ENCODE measurements at places on chromosomes 16 and 17.
A peak's percentile ranks its signal among the peaks of the same experiment; 100 is the strongest.

DNA sequence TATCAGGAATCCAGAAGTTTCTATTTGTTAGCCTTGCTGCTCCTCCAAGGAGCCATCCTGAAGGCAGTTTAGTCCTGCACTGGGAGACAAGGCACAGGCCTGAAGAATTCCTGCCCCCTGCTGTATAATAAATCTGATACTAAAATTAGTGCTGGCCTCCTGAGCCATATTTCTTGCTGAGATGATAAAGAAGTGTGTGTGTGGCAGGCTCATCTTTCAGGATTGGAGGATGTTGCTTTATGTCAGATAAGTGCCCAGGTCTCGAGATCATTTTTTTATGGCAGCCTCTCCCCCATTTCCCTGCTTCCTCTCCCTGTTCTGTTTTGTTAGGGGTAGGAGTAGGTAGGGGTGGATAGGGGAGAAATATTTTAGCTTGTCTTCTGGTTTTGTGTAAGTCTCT is 26.0 kb downstream of the MSI2 start:
- no peak overlapping the region for H3K4me3 ChIP-seq
- peaks cover 54% of the 10 kb centered on the region for H3K4me1 ChIP-seq
- DNase-seq = peak; percentile 54
- H3K36me3 ChIP-seq = no peaks in the 10 kb centered on the region
- no peaks in the 10 kb centered on the region for H3K27me3 ChIP-seq
- H3K27ac ChIP-seq = peak overlapping the region; percentile 72

DNA sequence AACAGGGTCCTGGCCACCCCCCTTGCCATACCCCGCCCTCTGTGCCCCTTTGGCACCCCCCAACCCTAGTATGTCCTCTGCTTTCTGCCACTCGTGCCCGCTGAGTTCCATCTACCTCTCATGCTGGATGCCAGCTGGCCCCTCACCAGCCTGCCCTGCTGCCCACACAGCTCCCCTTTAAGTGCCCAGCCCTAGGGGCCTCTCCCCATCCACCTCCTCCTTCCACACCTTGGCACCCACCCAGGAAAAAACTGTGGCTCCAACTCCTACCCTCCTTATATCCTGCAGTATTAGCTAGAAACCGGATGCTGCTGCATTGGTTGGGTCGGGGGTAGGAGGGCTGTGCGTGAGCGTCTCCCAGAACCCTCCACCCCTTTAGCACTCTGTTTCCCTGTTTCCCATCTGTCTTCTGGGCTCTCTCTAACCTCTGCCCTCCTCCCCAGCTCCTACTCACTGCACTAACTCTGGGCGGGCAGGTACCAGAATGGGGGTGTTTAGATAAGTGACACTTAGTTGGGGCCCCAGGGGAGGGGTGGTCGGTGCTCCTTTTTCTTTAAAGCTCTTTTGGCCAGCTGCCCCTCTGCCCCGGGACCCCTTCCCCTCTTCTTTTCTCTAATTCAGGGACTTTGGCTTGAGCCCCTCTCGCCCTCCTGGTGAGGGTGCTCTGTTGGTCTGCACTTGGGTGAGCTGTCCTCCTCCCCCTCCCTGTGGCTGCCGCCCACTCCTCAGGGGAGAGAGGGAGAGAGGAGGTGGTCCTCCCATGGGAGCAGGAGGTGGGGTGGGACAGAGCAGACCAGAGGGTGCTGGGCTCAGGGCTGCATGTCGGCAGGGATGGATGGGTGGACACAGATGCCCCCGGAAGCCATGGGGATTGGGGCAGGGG is 9.9 kb downstream of the NR1D1 start:
- no peak for DNase-seq
- H3K27ac ChIP-seq = peak overlapping the region; percentile 99
- H3K27me3 ChIP-seq = no peaks in the 10 kb centered on the region

DNA sequence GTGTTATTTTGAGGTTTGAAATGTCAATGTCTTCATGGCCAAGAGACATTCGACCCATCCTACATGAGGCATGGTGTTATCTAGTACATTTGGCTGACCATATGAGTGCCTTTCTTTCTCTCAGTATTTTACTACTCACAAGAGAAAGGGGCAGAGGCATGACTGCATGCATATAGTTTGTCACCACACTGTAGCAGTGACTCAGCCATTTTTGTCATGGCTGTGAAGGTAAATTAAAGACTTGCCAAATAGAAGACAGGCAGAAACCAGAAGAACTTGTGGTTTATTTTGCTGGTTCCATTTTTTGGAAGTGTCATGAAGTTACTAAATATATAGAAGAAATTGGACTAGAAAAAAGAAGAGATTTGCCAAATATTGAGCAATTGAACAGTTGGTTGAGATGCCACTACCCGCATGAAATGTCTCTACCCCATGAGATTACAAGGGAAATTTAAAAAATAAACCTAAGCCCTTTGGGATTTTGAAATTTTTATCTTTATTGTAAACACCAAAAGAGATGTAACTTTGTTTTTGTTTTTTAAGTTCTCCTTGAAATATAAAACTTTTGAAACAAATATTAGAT is 170.3 kb downstream of the CHD9 start:
- no peaks in the 10 kb centered on the region for H3K36me3 ChIP-seq
- DNase-seq = no peak
- H3K27ac ChIP-seq = no peak overlapping the region
- no peaks in the 10 kb centered on the region for H3K27me3 ChIP-seq
- H3K4me1 ChIP-seq = peaks cover 3% of the 10 kb centered on the region
- H3K4me3 ChIP-seq = no peak overlapping the region

DNA sequence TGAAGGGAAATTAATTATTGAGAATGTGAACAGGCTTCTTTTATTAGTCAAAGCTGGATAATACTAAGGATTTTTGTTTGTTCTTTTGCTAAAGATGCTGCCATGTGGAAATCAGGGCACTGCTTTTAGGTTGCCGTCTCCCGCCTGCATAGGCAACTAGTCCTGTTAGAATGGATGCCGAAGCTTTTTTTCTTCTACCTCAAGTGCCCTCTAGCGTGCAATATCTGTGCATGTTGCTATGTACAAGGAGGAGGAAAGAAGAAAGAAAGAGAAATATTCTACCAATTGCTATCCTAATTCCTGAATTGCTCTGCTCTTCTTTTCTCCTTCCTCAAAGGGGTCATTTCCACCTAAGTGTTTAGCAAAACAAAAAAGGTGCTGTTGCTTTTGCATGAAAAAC is 5.2 kb upstream of the CDH8 start:
- H3K4me3 ChIP-seq = no peak overlapping the region
- no peak overlapping the region for H3K27ac ChIP-seq
- H3K27me3 ChIP-seq = no peaks in the 10 kb centered on the region
- no peaks in the 10 kb centered on the region for H3K36me3 ChIP-seq
- peak; percentile 67 for DNase-seq

DNA sequence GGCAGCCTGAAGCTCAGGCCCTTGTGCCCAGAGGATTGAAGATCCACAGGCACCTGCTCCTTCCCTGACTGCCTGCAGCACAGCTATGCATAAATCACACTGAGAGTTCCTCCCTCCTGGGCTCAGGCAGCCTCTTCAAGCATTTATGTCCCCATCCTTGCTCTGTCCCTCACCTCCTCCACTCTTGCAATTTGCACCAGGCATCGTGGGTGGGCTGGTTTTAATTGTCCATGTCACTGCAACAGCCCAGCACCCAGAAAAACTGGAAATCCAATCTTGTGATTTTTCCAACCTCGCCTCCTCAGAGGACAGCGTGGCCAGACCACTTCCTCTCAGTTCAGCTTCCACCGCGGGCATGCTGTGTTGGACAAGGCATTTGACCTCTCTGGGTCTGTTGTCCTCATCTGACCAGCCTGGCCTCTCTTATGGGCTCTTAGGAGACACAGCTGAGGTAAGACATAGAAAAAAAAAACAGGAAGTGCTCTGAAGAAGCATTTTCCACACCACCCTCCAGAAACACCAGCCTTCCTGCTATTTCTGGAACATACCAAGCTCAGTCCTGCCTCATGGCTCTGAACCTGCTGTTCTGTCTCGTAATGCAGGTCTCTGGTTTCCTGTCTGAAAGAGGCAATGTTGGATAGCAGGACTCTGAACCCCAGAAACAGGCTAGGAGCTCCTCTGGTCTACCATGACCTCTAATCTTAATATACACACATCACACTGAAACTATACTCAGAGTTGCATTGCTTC is 8.3 kb downstream of the TMEM114 start:
- peak; percentile 23 for DNase-seq
- H3K27me3 ChIP-seq = no peaks in the 10 kb centered on the region
- H3K4me1 ChIP-seq = no peaks in the 10 kb centered on the region
- H3K36me3 ChIP-seq = no peaks in the 10 kb centered on the region
- H3K4me3 ChIP-seq = no peak overlapping the region

DNA sequence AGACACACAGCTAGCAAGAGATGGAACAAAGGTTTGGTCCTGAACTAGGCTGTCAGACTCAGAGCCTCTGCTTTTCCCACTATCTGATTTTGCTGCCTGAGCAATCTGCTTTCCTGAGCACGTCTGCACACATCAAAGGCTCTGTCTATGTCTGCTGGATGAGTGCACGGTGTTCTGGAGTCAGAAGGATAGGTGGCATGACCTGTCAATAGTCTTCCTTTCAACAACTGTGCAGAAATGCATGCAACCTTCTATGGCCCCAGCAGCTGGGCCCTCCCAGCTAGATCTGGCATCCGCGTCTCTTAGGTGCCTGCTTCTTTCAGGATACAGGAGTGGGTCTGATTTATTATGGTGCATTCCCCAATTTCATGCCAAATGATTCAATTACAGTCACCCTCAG is 138.3 kb downstream of the UTP18 start:
- H3K27me3 ChIP-seq = no peaks in the 10 kb centered on the region
- no peak overlapping the region for H3K27ac ChIP-seq
- H3K36me3 ChIP-seq = no peaks in the 10 kb centered on the region
- H3K4me1 ChIP-seq = no peaks in the 10 kb centered on the region
- no peak for DNase-seq
- H3K4me3 ChIP-seq = no peak overlapping the region

- H3K27me3 ChIP-seq = no peaks in the 10 kb centered on the region
- peak; percentile 61 for DNase-seq
- H3K36me3 ChIP-seq = no peaks in the 10 kb centered on the region
- H3K4me1 ChIP-seq = peaks cover 8% of the 10 kb centered on the region
- H3K27ac ChIP-seq = no peak overlapping the region
These were observed 9.1 kb downstream of the ZNF668 start for GRCh38 chr16:31064882-31065461.

DNA sequence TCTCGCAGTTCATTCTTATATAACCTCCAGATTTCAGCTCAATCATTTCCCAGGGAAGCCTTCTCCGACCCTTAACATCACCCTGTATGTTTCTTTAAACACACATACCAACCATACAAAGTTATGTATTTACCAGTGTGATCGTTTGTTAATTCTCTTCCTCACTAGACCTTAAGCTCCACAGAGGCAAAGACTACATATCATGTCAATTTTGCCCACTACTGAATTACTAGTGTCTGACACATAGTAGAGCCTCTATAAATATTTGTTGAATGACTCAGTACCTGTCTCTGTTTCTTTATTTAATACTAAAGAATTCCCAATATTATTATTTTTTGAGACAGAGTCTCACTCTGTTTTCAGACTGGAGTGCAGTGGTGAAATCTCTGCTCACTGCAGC is 137.2 kb downstream of the SHISA9 start:
- no peak for DNase-seq
- no peaks in the 10 kb centered on the region for H3K27me3 ChIP-seq
- no peaks in the 10 kb centered on the region for H3K36me3 ChIP-seq
- H3K4me1 ChIP-seq = no peaks in the 10 kb centered on the region

- H3K4me3 ChIP-seq = no peak overlapping the region
- DNase-seq = no peak
- H3K36me3 ChIP-seq = no peaks in the 10 kb centered on the region
- H3K27ac ChIP-seq = no peak overlapping the region
- H3K27me3 ChIP-seq = no peaks in the 10 kb centered on the region
- H3K4me1 ChIP-seq = no peaks in the 10 kb centered on the region
These were observed 9.6 kb downstream of the CYLD start for GRCh38 chr16:50751528-50751927.

- no peaks in the 10 kb centered on the region for H3K36me3 ChIP-seq
- no peak for DNase-seq
- no peak overlapping the region for H3K27ac ChIP-seq
These were observed 137.9 kb upstream of the GSE1 start for GRCh38 chr16:85475233-85475632.

GRCh38 chr16:78890373-78890895 is 710.1 kb downstream of the MAF start:
- no peak for DNase-seq
- H3K27ac ChIP-seq = no peak overlapping the region
- H3K27me3 ChIP-seq = no peaks in the 10 kb centered on the region
- no peak overlapping the region for H3K4me3 ChIP-seq
- H3K36me3 ChIP-seq = no peaks in the 10 kb centered on the region
- no peaks in the 10 kb centered on the region for H3K4me1 ChIP-seq

DNA sequence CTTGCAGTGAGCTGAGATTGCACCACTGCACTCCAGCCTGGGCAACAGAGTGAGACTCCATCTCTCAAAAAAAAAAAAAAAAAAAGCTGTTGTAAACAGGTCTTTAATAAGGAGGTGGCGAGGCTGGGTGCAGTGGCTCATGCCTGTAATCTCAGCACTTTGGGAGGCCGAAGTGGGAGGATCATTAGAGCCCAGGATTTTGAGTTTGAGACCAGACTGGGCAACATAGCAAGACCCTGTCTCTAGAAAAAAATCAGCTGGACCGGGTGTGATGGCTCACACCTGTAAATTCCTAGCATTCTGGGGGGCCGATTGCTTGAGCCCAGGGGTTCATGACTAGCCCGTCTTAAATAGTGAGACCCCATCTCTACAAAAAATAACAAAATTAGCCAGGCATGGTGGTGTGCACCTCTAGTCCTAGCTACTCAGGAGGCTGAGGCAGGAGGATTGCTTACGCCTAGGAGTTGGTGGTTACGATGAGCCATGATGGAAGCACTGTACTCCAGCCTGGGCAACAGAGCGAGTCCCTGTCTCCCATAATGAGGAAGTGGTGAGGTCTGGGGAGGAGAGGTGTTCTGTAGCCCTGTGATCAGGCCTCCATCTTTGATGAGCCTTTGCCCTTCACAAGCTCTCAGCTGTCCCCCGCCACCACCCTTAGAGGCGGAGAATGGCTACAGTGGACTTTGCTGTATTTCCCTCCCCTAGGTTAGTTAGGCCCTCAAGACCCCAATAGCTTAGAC is 36.2 kb downstream of the ZNF778 start:
- no peaks in the 10 kb centered on the region for H3K27me3 ChIP-seq
- peaks cover 11% of the 10 kb centered on the region for H3K4me1 ChIP-seq
- no peaks in the 10 kb centered on the region for H3K36me3 ChIP-seq

- no peak for DNase-seq
- H3K27me3 ChIP-seq = no peaks in the 10 kb centered on the region
- H3K4me1 ChIP-seq = peaks cover 16% of the 10 kb centered on the region
- H3K36me3 ChIP-seq = no peaks in the 10 kb centered on the region
These were observed 5.2 kb upstream of the FOXJ1 start for GRCh38 chr17:76146053-76146851.

GRCh38 chr17:44940317-44940716 is 7.3 kb downstream of the KIF18B start:
- peaks cover 4% of the 10 kb centered on the region for H3K4me1 ChIP-seq
- DNase-seq = no peak
- no peak overlapping the region for H3K27ac ChIP-seq

DNA sequence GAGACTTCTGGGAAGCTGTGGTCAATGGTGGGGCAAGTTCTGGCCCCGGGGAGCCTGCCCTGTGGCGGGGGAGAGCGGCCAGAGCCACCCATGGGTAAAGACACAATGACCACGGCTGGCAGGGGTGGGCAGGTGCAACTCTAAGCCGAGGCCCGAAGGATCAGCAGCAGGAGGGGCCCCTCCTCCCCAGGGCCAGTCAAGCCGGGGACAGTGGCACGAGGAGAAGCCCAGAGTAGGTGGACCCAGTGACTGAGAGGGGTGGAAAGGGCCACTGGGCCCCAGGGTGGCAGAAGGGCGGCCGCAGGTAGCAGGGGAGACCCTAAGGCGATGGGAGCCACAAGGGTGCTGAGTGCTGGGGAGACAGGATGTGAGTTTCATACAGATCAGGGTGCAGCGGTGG is 17.7 kb downstream of the TMEM204 start:
- peaks cover 58% of the 10 kb centered on the region for H3K4me1 ChIP-seq
- DNase-seq = no peak
- peak overlapping the region; percentile 51 for H3K27ac ChIP-seq
- H3K36me3 ChIP-seq = no peaks in the 10 kb centered on the region
